Effector memory CD8-positive, alpha-beta T cell (primary cell): ENCODE measurements at places on chromosomes 6 and 20.

DNA sequence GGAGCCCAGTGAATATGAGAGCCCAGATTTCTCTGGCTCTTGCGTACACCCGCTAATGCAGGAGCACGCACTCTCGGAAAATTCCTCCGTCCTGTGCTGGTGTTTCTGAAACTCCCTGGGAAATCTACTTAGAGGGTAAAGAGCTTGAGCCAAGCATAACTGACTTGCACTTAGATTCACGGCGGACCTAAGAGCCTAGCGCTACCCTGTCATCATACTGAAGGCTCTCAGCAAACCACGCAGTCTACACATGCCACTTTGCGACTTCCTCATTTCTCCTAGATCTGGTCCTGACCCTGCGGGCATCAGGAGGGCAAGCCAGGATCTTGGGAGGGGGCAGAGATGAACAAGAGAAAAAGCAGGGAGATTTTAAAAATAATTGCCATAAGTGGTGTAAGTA lies 324.7 kb downstream of the CD83 start:
- no peak for DNase-seq

GRCh38 chr6:48736501-48737206 lies 625.7 kb upstream of the PTCHD4 start:
- no peak for DNase-seq

DNA sequence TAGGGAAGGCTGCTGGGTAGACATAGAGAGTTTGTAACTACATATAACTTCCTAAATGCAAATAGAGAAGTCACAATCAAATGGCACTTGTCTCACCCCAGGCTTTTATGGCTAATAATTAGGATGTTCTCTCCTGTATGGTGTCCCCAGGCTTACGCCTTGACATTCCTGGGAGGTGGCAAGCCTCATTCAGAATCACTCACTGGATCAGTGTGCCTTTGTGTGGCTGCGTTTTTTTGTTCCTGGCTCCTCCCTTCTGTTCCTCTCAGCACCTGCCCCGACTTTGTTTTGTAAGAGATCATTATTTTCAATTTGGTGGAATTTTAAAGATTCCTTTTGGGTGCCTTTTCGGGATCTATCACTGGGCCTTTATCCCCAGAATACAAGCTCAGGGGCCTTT lies 5.7 kb downstream of the LAMP5 start:
- no peak for DNase-seq

DNA sequence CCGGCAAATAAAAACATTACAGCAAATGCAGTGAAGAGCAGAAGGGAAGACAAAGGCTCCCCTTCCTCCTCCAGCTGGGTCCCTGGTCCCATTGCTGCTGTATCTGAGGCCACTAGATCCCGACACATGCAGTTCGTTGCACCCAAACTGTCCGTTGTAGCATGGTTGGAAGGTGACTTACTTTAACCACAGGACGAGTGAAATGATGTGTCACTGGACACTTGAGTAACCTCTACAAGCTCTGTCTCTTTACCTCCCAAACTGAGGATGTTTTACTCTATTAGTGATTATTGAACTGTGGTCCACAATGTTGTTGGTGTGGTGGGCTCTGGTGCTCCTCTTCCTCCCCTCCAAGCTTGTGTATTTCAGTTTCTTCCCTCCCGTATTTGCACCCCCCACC lies 46.2 kb upstream of the ARMH2 start:
- no peak for DNase-seq

DNA sequence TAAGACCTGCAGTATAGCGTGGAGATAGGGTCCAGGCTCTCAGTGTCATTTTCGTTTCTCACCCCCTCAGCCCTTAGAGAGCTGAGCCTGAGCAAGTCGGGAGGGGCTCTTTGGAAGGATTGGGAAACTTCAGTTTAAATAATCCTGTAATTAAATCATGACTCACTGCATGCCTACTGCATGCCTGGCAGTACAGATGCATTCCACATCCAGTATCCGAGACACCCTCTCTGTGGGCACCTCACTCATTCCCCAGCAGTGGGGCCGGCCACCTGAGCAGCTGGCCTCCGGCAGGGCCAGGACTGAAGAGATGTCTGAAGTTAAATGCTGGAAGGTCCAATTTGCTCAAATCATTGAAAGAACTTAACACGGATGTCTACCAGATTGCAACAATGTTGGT lies 316.6 kb downstream of the THBS2 start:
- DNase-seq, result no peak

DNA sequence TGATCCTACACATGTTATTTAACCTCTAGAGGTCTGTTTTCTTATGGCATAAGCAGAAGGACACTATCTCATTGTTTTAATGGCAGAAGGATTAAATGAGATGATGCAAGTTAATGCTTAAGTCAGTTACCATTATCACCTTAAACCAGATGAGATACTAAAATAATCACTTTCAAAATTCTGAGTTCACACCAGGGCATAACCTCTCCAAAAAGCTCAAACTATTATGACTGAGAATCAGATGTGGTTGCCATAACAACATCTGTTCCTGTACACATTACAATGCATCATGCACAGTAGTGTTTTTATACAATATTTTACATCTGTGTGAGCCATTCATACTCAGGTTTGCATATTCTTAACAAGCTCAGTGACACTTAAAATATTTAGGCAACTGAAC lies 10.2 kb downstream of the ADNP start:
- no peak for DNase-seq

- DNase-seq, result no peak
Observed at GRCh38 chr6:82097676-82098075, 149.9 kb downstream of the IBTK start.
